ENCODE measurements at places on chromosomes 3 and 15. TPM values are rescaled to one million over a fixed set of nuclear protein-coding genes. Genes with fewer than 3 reads are reported as not detected.

Gene CPNE9
- not detected for total RNA-seq

GRCh38 chr3:9149566-9149965 is 99.9 kb downstream of the SRGAP3 start:
- no peak for DNase-seq

Gene TMEM158
- total RNA-seq = 1.8 TPM

GRCh38 chr3:15499536-15499935 is 22.0 kb downstream of the COLQ start:
- no peak for DNase-seq

Gene COL6A5
- 0.11 TPM for total RNA-seq

Gene HRG
- total RNA-seq = not detected

DNA sequence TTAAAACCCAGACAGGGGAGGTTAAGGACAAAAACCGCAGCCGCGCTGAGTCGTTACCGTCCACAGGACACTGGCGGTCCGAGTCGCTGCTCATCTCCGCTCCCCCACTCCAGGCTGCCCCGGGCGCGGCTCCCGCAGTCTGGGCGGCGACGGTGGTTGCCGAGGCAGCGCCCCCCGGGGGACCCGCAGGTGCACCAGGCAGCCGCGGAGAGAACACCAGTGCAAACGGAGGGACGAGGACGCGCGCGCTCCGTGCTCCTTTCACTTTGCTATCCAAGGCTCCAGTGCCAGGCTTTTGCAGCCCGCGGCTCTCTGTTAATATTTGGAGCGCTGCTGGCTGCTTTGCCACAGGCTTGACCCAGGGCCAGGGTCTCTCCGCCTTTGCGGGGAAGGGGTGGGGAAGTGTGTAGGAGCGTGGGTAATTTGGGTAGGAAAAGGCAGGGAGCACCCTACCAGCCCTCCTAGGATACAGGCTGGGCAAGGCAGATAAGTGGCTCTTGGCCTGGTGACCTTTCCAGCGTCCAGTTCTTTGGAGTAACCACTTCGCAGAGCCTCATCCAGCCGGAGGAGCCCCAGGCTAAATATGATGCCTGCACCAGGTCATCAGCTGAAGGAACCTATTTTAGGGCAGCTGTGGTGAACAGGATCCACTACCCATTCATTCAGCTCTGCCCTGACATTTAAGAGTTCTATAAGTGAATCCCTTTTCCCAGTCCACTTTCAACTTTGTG is at the start of gene GADL1:
Gene GADL1, minus strand, starts transcription at position 141 of the 731 bp plus-strand sequence. Its CDS starts 47 bp downstream, at position 94.
- no peak for DNase-seq

GRCh38 chr3:158470944-158471638 is 99.9 kb upstream of the MLF1 start:
- DNase-seq = no peak

Gene SERF2
- total RNA-seq = 733 TPM

- no peak for DNase-seq
Measured at GRCh38 chr15:34682674-34683073, 72.1 kb downstream of the GJD2 start.

Gene MEIS2
- total RNA-seq = 6.6 TPM

DNA sequence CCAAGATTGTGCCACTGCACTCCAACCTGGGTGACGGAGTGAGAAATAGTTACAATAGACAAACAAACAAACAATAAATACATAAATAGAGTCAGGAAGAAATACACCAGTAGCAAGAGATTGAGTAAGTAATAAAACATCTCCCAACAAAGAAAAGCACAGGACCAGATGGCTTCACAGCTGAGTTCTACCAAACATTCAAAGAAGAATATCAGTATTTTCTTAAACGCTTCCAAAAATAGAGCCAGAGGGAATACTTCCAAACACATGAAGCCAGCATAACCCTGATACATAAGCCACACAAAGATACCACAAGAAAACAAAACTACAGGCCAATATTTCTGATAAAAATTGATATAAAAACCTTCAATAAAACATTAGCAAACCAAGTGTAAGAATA is 30.7 kb upstream of the IGSF10 start:
- DNase-seq = no peak

GRCh38 chr15:51103330-51103729 is 8.6 kb upstream of the TNFAIP8L3 start:
- no peak for DNase-seq

GRCh38 chr3:157274644-157275137 is 114.7 kb upstream of the CCNL1 start:
- DNase-seq = no peak

DNA sequence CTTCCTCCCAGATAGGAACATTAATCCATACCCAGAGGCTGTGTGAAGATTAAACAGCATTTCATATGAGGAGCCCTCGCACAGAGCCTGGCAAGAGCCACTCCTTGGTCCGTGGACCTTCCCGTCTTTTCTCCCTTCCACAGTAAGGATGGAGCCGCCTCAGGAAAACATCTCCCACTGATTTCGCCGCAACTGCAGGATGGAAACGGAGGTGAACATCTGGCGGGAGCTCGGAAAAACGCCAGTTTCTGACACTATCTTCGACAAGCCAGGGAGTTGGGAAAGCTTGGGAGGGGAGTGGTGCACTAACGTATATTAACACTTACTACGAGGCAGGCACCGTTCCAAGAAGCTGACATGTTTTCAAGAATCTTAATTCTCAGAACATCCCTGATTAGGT is 157.9 kb downstream of the XXYLT1 start:
- DNase-seq = no peak

GRCh38 chr3:101270149-101270548 is 50.2 kb downstream of the IMPG2 start:
- no peak for DNase-seq

GRCh38 chr3:164723396-164723795 is 354.9 kb downstream of the SI start:
- no peak for DNase-seq

Gene MYO5C
- total RNA-seq = 17.8 TPM

GRCh38 chr15:42457445-42458442 is 33.2 kb downstream of the ZNF106 start:
- no peak for DNase-seq

DNA sequence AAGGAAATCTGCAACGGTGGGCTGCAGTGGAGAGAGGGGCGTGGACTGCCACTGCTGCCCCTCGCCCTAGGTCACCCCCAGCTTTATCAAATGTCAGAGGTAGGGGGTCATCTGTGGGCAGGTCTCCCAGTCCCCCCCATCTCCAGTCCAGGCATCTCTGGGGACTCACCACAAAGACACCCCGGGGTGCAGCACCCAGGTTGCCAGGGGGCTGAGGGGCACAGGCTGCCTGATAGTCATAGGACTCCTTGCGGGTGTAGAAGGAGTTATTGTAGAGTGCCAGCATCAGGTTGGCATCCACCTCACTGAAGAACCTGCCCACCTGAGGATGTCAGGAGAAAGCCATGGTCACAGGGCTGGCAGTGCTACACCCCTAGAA is 6.5 kb upstream of the TMEM115 start:
- no peak for DNase-seq

DNA sequence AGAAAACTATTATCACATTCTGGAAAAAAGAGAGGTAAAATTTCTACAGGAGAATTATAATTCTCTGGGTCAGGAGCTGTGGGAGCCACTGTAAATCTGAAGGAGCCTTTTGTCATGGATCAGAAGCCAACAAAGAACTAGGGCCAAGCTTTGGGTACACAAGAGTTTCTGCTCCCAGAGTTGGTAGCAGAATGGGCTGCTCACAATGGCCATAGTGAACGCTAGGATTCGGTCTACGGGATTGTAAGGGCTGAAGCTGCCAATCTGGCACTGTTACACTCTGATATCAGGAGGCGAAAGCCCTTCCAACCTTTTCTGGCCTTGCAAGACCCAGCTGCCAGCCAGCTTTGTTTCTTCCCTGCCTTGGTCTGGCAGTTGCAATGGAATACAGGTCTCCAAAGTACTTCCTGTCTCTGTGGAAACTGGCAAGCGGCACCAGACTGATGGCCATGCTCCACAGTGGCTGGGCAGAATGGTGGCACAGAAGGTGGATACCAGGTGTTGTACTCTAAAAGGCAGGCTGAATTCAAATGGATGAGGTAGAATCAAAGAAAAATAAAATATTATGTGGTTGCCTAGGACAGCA is 831.7 kb downstream of the CADM2 start:
- DNase-seq = no peak

Gene SLCO2A1
- 5.8 TPM for total RNA-seq
